Fibroblast of skin of abdomen (primary cell): ENCODE measurements at places on chromosomes 11 and 22.
A peak's percentile ranks its signal among the peaks of the same experiment; 100 is the strongest.

GRCh38 chr11:8381871-8382396 lies 118.3 kb upstream of the LMO1 start:
- no peak for DNase-seq

GRCh38 chr11:46253258-46254132 lies 24.0 kb upstream of the CREB3L1 start:
- DNase-seq = peak; percentile 57

- no peak for DNase-seq
These were observed 4.5 kb downstream of the ADAMTS15 start for GRCh38 chr11:130452940-130453339.

DNA sequence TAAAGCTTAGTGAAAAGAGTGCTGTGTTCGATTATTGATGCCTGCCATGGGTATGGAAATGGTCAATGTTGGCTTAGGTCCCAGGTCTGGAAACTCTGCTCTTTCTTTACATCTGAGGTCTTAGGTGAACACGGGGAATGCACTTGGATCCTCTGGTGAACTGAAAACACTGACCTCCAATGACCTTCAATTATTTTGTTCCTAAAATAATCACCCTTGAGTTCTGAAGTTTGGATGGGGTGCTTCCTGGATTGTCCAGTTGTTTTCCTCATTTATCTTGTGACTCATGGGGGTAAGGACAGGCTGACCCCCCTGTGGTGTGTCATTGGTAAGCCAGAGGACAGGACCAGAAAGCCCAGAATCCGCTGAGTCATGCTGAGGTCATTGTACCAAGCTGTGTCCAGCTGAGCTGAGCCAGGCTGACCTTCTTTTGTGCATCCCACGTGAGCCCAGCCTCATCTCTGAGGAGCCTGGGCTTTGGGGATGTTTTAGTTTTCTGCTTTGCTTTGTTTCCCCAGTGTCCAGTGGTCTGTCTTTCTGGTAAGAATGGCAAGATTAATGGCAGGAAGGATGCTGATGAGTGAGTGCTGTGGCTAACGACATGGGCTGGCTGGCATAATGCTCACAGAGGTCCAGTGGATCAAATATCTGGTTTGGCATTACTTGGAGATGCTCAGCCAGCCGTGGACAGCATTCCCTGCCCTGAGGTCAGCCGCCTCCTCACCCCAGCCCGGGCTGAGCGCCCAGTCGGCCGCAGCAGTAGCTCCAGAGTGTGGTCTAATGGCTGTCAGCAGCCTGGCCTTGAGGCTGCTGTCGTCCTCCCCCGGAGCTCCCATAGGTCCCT lies 35.6 kb downstream of the AMPD3 start:
- peak; percentile 71 for DNase-seq

DNA sequence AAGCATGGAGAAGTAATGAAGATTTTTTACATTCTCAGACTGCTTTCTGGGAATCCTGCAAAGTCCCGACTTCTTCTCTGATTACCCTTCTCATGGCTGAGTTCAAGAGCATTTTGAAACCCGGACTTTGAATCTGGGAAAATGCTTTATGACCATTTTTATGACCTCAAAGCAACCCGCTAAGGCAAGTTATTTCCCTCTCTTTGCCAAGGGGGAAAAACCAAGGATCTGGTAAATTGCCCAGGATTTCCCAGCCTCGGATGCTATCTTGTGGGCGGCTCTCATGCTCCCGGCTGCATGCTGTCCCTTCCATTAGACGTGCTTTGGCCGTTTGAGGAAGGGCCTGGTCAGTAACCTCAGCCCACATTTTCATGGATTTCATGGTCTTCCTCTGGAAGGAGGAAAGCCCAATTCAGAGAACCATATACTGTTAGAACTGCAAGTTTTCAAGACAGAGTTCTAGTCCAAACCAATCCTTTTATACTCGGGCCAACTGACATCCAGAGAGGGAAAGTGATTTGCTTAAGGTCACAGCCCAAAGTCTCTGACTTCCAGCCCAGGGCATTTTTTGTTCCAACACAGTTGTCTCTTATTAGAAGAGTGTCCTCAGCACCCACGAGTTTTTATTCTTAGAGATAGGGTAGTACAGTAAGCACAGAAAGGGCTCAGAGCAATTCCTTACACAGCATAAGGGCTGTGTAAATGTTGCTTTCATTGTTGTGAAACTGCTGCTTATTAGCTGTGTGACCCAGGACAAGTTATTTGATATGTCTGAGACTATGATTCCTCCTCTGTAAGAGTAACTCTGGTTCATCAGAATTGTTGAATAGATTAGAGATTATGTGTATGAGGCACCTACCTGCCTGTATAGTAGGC lies 77.4 kb downstream of the NAV2 start:
- peak; percentile 76 for DNase-seq

DNA sequence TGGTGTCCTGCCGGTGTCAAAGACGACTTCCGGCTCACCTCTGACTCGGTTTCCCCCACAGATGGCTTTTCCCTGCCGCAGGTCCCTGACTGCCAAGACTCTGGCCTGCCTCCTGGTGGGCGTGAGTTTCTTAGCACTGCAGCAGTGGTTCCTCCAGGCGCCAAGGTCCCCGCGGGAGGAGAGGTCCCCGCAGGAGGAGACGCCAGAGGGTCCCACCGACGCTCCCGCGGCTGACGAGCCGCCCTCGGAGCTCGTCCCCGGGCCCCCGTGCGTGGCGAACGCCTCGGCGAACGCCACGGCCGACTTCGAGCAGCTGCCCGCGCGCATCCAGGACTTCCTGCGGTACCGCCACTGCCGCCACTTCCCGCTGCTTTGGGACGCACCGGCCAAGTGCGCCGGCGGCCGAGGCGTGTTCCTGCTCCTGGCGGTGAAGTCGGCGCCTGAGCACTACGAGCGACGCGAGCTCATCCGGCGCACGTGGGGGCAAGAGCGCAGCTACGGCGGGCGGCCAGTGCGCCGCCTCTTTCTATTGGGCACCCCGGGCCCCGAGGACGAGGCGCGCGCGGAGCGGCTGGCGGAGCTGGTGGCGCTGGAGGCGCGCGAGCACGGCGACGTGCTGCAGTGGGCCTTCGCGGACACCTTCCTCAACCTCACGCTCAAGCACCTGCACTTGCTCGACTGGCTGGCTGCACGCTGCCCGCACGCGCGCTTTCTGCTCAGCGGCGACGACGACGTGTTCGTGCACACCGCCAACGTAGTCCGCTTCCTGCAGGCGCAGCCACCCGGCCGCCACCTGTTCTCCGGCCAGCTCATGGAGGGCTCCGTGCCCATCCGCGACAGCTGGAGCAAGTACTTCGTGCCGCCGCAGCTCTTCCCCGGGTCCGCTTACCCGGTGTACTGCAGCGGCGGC lies 5.5 kb downstream of the B3GNT6 start:
- DNase-seq = peak; percentile 20

- peak; percentile 20 for DNase-seq
These were observed 49.2 kb upstream of the SESN3 start for GRCh38 chr11:95279921-95280868.

- no peak for DNase-seq
These were observed 714.9 kb downstream of the OPCML start for GRCh38 chr11:132817387-132817786.

- no peak for DNase-seq
These were observed 1446.7 kb downstream of the FAM181B start for GRCh38 chr11:81286959-81287358.

GRCh38 chr11:86202013-86202336 lies 42.6 kb upstream of the EED start:
- no peak for DNase-seq

- no peak for DNase-seq
These were observed 59.2 kb downstream of the TRIM44 start for GRCh38 chr11:35721651-35722282.

DNA sequence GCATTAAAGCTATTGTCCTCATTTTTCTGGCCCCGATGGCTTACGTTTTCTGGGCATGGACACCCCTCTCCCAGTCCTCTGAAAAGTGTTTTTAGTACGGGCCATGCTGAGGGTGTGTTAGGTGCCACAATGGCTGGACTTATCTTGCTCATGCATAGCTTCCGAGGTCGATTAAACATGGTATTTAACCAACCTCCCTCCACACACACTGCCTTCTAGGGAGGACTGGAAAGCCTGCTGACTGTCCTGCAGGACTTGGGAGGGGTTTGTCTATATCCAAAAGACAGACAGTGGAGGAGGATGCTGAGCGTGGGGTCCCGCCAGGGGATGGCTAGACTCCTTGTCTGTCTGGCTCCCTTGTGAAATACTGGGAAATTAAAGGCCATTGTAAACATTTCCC lies 95.3 kb downstream of the FBXO7 start:
- no peak for DNase-seq

DNA sequence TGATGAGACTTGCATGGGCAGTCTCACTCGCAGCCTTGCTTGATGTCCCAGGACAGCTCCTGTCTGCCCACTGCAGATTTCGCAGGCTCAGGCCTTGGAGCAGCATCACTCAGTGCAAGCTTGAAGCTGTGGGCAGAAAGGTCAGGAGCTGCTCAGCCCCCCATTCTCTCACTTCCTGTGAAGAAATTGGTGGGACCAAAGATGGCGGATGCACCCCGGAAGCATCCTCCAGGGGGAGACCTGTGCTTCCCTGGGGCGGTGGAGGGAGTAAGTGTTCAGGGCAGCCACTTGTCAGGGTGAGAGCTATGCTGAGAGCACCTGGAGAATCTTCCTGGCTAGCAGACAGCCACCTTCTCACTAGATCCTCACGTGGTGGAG lies 11.3 kb downstream of the PLAAT2 start:
- DNase-seq = no peak

DNA sequence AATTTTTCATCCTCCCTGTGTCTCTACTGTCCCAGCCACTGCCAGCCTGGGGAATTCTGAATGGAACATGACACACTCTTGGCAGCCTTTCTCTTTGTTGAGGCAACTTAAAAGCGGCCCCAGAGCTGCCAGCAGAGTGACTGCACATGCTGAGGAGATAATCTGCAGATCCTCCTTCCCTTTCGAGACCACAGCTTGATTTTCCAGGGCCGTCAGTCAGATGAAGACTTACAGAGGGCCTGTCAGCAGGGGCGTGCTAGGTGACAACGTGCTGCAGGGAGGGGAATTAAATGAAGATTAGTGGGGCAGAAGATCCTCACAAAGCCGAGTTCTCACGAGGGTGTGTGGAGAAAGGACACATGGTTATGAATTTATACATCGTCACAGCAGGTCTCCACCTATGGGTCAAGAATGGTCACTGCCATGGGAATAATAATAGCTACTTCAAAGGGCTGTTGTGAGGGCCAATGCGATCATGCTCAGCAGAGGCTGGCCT lies 193.5 kb upstream of the PITPNB start:
- DNase-seq = peak; percentile 50

GRCh38 chr11:130631119-130631518 lies 182.7 kb downstream of the ADAMTS15 start:
- DNase-seq = peak; percentile 93

- peak; percentile 72 for DNase-seq
These were observed 19.2 kb upstream of the PGM2L1 start for GRCh38 chr11:74417379-74417804.

- DNase-seq = peak; percentile 77
These were observed 141.6 kb downstream of the TRPC6 start for GRCh38 chr11:101442171-101442570.

- no peak for DNase-seq
These were observed 27.3 kb upstream of the TMEM86A start for GRCh38 chr11:18671246-18671645.

DNA sequence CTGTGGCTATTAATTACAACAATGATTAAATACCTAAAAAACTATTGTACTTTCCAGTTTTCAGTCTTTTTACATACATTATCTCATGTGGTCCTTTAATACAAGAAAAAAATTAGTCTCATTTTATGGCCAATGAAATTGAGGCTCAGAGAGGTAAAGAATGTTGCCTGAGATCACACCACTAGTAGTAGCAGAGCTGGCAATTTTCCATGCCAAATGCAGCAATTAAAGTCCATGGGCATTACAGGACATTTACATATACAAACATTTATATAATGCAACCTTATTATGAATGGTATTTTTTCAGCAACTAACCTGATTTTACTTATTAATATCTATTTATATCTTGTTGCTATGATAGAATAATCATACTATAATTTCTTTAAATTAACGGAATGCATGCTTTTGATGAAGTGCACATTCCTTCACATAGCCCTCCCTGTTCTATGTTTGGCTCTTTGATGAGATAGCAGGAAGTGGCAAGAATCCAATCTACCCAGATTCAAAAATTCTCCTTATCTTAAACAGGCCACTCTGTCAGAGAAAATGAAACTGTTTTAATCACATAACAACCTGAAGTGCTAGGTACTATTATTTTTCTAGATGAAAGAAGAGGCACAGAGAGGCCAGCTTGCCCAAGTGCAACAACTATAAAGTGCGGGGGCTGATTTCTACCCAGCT lies 120.9 kb upstream of the LDLRAD3 start:
- no peak for DNase-seq

- no peak for DNase-seq
These were observed 70.1 kb upstream of the MYOD1 start for GRCh38 chr11:17649261-17649660.

- DNase-seq = no peak
These were observed 22.2 kb upstream of the ZNF143 start for GRCh38 chr11:9438611-9439010.

DNA sequence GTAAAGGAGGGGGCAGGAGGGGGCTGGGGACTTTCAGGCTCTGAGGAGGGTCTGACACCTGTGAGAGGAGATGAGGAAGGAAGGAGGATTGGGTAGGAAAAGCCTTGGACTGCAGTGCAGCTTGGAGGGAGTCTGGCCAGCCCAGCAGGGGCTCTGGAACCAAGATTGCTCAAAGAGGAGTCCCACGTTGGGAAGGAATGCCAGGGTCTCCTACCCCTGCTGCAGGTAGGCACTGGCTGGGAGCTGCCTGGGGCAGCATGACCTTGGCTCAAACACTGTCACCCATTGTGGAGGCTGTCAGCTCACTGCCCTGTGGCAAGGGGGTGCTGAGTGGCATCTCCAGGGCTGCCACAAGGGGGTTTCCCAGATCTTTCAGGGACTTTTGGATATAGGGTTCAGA lies 94.5 kb downstream of the RPS6KA4 start:
- no peak for DNase-seq

DNA sequence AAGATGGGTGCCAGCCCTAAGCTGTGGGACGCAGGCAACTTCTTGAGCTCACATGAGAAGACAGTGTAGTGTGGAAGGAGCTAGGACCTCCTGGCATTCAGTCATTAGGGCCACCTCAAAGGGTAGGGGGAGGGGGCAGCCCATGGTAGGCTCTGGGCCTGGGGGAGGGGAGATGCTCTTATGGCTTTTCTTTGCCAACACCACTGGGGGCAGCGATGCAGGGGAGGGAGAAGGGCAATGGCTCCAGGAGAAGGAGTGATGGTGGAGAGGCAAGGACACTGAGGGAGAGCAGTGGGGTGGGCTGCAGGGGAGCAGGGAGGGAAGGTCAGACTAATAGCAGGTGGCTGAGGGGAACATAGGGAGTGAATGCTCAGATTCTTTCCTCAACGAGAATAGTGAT lies 63.3 kb upstream of the SUSD2 start:
- no peak for DNase-seq

DNA sequence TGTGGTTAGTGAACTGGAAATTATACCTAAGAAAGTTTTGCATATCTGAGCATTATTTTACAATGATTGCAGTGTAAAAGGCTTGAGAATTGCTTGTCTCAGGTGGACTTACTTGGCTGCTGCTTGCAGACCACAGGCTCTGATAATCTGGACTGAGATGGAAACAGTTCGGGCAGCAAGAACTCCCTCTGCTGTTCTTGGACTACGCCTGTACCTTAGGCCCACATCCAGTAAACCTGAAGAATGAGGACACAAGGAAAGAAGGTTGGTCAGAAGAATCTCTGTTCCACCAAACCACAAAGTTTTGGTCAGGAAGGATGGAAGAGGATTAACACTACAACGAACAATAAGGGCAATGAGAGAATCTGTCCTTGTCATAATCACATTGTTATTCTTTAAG lies 80.1 kb downstream of the C2CD3 start:
- DNase-seq = no peak
